Non-pigmented ciliary epithelial cell (primary cell): ENCODE measurements at places on chromosomes 16 and 17.

DNA sequence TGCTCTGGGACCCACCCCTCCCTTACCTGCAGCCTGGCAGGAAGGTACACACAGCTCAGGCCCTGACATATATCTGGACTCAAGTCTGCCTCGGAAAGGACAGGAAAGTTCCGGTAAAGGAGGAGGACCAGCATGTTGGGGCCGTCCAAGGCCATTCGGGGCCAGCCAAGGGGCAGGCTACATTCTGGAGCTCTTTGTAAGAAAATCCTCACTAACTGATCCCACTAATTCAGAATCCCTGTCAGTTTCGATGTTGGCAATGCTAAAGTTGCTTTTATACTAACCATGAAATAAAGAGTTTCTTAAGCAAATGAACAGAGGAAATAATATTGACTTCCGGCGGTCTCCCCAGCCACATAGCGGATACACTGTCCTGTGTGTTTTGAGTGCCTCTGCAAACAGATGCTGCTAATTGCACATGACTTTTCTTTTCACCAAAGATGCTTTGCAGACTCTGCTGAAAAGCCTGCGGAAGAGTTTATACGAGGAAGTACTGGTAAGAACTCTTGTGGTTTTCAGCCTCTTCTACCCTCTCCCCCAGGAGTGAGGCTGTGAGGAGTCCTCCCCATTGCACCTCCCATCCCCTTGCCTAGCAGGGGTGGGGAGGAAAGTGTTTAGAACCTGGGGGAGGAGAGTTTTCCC lies 54.8 kb downstream of the PLXDC1 start:
- DNase-seq: no peak

GRCh38 chr17:40556884-40557414 lies 8.3 kb downstream of the CCR7 start:
- no peak for DNase-seq

DNA sequence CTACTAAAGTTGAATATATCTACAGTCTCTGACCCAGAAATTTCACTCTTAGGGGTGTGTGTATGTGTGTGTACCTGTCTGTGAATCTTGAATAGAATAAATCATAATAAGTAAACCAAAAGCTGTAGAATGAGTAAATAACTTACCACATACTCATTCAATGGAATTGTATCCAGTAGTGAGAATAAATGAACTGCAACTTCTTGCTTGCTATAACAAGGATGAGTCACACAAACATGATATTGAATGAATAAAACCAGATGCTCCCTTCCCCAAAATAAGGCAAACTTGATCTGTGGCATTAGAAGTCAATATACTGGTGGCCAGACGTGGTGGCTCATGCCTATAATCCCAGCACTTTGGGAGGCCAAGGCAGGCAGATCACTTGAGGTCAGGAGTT lies 259.8 kb upstream of the MON1B start:
- DNase-seq: no peak

GRCh38 chr17:5284681-5285080 lies 2.6 kb downstream of the RABEP1 start:
- no peak for DNase-seq

DNA sequence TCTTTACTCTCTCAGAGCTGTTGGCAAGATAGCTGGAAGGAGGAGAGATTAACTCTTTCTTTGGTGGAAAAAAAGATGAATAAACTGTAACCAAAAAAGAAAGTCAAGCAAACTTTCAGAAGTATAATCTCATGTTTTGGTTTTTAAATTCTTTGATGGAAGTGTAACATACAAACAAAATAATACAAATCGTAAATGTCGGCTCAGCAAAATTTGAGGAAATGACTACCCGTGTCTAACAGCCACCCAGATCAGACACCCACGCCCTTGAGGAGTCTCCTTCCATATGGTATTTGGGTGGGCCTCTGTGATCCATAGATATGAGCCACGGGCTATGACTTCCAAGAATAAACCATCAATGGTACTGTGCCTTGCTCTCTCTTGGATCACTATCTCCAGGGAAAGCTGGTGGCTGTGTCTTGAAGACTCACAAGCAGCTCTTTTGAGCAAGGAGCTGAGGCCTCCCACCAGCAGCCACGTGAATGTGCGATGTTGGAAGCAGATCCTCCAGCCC lies 9.6 kb upstream of the CD300C start:
- no peak for DNase-seq

DNA sequence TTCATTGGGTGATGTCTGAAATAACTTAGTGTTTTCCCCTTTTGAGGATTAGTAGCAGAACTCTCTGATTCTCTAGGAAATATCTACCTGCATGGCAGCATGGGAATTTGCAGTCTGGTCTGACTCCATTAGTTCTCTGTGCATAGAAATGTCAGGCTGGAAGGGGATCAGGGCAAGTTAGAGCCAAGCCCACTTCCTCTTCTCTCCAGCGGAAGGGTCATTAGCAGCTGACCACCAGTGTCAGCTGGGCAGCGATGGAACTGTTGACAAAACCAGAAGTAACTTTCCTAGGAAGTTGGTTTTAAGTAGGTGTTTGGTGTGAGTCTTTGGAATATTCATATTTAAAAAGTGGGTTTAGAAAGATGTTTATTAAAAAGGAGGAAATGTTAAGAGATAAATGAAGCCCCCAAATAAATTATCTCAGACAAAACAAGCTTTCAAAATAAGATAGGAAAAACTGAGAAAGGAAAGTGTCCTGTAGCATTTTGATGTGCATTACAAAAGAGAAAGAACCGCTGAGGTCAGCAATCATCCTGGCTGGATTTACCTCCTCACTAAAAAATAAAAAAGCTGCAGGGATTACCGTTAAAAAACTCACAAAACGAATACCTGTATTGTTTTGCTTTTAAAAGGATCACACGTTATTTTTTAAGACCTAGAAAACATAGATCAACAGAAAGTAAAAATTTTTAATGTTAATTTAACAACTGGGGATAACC lies 32.4 kb upstream of the MMD start:
- no peak for DNase-seq

- DNase-seq: no peak
These were observed 55.1 kb upstream of the HS3ST4 start for GRCh38 chr16:25636662-25637061.

GRCh38 chr16:54936201-54936978 lies 5.7 kb downstream of the IRX5 start:
- no peak for DNase-seq

DNA sequence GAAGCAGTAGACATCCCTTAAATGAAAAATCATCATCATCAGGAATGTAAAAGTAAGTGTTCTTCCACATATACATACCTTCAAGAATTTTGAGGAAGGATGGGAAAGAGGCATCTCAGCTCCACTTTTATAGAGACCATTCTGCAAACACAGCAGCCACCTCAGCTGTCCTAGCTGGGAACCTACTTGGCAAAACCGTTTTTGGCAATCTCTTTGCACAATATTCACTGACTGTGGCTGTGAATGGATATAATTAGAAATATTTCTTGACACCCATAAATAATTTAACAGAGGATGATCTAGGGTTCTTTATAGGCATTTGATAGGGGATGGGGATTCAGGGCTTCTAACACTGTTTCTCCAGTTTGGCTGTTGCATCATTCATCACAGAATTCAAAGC lies at the start of gene MYH4:
MYH4 (minus strand) TSS at position 101 of the 400 bp plus-strand sequence. CDS start 2,814 bp downstream, outside the sequence.
- no peak for DNase-seq
